ENCODE measurements at places on chromosomes 7 and 10.

GRCh38 chr7:100711369-100711768, 5.4 kb downstream of the POP7 start:
- no peak for DNase-seq

DNA sequence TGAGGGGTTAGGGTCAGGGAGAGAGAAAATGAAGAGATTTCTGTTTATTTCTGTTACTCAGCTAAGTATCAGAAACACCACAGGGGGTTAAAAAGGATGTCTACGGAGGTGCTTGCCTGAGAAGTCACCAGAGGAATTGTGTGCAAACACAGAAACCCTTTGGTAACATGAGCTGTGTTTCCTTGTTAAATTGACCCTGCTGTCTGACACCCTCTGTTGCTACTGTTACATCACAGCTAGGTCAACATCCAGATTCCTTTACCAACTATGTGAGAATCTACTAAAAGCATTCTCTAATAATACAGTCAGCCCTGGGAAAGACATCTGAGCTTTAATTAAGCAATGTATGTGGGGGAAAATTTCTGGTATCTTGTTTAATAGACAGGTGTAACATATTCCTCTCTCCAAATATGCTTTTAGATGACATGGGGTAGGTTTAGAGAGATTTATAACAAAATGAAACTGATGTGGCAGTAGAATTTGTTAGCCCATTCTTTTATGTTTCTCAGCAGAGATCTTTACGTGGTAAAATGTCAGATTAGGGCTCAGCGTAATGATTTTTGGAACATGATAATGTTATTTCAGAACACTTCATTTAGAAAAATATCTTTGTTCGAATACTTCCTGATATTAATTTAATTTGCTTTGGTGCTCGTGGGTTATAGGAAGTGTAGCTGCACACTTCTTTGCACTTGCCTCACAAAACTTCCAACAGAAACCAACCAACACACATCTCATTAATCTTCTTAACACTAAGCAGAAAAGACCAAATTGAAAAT, 168.0 kb upstream of the AHR start:
- no peak for DNase-seq

GRCh38 chr7:108818742-108819141, 249.1 kb downstream of the DNAJB9 start:
- DNase-seq, result no peak

GRCh38 chr7:44565795-44566559, 7.7 kb downstream of the DDX56 start:
- no peak for DNase-seq

DNA sequence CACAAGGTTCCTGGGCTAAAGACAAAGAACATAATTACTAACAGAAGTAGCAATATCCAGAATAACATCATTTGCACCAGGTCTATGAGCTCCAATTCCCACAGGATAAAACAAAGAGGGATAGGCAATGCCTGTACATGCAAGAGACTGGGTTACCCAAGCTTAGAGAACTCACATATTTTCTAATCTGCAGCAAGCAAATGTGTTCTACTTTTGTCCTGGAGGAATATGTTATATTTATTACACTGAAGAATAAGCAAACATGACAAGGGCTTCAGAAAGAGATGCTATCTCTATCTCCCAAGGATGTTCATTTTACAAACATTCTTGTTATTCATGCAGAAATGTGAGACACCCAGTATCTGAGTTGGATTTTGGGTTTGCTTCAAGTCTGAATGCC, 118.6 kb downstream of the MDFIC start:
- no peak for DNase-seq

- DNase-seq, result no peak
Observed at GRCh38 chr7:40213856-40214255, 79.1 kb downstream of the SUGCT start.

GRCh38 chr10:70504521-70505358, 26.2 kb downstream of the PALD1 start:
- no peak for DNase-seq

DNA sequence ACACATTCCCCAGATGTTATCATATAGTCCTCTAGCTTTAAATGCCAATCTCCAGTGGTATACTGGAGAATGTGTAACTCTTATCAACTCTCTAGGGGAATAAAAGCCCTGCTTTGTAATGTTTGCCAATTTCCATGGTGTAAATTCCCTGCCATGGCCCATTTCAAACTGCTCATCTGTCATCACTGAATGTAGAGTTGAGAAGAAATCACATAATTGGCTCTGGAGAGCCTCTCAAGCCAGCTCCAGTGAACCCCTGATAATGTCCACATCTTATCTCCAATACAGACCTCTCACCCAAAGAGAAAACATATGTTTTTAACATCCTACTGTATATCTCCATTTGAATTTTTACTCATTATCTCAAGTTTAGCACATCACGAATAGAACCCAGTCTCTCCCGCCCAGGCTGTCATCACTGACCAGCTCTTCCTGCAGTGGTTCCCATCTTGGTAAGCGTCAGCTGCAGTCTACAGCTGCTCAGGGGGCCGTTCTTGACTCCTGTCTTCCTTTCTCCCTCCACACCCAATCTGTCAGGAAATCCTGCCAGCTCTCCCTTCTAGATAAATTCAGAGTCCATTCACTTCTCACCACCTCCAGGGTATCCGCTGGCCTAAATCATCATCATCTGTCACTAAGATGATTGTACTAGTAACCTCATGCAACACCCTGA, 332.4 kb downstream of the FRMD4A start:
- no peak for DNase-seq

DNA sequence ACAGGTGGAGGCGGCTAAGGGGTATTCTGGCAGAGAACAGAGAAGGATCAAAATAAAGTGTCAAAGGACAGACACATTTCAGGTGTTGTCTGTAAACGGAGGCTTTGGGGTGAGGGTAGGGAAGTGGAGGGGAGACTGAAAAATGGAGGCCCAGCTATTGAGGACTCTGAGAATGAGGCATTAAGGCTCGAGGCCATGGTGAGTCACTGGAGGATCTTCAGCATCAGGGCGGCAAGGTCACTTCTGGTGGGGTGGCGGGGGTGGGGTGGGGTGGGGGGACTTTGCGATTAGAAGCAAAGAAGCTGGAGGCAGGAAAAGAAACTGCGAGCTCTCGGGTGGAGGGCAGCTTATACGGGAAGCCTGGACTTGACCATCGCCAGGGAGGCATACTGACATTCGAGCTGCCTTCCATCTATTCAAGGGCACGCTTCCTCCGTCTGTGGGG, 58.4 kb upstream of the PCGF5 start:
- no peak for DNase-seq

- DNase-seq, result no peak
Observed at GRCh38 chr7:27587429-27587828, 75.3 kb downstream of the HIBADH start.

- no peak for DNase-seq
Observed at GRCh38 chr7:34727464-34727995, 69.5 kb downstream of the NPSR1 start.

DNA sequence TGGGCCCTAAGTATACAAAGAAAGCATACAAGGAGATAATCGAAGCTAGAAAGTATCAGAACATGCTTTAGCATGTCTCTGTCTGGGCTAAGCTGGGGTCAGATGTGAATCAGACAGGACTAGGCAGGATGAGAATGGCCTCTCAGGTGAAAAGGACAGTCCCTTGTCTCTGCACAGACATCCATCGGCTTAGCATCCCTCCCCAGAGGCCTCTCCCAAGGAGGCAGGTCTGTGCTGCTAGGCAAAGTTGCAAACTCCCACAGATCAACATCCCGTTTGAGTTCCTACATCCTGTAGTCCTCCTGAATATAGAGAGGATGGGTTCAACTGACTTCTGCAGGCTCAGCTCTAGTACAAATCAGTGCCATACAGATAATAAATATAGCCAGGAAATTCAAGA, 24.5 kb downstream of the CHST15 start:
- DNase-seq, result no peak

- DNase-seq, result no peak
Observed at GRCh38 chr10:43237128-43237527, 29.7 kb downstream of the RASGEF1A start.

GRCh38 chr7:158097453-158098124, 490.0 kb downstream of the PTPRN2 start:
- no peak for DNase-seq

DNA sequence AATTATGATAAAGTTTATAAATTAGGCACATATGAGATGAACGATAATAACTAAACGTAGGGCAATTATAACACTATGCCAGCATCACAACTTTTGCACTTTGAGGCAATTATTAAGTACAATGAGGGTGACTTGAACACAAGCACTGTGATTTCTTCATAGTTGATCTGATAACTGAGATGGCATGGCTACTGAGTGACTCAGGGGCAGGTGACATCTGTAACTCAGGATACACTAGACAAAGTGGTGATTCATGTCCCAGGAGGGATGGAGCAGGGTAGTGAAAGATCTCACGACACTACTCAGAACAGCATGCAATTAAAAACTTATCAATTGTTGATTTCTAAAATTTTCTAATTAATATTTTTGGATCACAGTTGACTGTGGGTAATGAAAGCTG, 98.3 kb upstream of the ARHGAP21 start:
- DNase-seq, result no peak

- DNase-seq, result no peak
Observed at GRCh38 chr10:47175181-47176123, 124.5 kb upstream of the GDF10 start.

DNA sequence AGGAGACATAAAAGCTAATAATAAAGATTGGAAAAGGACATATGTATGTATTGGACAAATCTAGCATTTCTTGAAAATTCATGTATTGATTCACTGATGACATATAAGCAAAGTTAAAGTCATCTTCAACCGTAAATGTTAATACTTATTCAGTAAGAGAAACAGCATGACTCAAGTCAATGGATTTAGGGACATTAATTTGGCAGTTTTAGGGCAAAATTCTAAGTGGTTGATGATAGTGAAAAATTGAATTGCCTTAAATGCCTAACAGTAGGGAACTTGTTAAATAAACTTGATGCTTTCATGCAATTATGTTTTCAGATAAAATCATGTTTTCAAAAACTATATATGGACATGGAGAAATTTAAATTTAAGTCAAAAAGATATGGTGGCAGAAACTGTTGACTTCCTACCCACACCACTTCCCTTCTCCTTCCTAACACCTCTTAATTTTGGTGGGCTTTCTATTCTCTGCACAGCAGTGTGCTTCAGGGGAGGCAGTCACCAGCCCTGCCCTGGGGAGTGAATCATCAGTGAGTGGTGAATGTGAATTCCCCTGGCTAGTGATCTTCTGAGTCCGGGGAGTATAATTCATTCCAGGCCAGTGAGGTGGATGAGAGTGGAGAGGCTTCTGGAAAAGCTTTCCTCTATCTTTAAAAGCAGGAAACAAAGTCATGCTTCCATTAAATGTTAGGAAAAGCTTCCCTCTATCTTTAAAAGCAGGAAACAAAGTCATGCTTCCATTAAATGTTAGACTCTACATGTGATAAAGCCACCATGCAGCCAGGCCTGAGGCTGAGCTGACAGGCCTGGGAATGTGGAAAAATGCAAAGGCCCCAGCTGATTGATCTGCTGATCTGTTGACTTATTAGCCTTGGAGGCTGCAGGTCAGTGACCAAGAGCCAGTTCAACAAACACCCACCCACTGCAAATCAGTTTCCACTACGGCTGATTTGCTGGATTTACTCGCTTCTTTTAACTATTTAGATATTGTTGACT, 25.2 kb upstream of the ITGB1 start:
- DNase-seq, result no peak

GRCh38 chr10:17257466-17258321, 29.7 kb downstream of the VIM start:
- DNase-seq, result peak; percentile 25

DNA sequence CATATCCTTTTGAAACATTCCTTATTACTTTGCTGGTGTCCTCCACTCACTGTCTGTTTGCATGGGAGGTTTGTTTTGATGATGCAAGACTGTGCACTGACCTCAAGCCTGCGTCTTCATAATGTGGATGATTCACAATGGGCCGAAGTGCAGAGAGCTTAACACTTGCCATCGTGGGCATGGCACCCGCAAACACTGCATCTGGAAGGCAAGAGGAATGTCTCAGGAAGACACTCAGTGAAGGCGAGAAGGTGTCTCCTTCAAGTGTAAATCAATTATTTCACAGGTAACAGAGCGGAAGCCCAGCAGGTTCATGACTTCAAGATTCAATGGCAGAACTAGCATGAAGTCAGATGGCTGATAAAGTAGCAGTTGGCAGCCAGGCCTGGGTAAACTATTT, 98.1 kb downstream of the DPY19L1 start:
- DNase-seq, result no peak

DNA sequence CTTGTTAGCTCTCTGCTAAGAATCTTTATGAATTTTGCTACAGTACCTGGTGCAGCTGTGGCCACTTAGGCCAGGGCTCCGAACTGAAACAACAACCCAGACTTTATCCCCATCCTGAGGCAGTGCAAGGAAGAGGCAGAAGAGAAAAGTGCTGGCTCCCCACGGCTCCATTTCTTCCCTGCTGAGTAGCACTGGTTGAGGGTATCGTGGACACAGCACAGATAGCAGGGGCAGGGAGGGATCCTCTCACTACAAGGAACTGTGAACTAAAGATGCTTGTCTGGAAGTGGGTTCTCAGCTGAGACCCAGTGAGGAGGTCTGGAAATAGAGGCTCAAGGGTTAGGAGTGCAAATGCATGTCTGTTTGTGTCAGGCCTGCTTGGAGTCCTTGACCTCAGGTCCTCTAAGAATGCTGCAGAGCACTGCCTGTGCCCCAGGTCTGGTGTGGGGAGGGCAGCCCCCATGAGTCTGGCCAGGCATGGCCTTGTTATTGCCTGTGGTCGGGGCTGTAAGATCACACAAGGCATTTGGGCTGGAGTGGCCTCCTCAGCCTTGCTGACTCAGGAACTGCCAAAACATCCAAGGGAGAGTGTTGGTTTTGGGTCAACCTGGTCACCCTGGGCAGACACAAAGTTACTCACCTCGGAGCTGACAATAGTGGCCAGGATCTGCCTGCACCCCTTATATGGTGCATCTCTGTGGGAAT, 58.1 kb downstream of the DMBT1 start:
- no peak for DNase-seq

DNA sequence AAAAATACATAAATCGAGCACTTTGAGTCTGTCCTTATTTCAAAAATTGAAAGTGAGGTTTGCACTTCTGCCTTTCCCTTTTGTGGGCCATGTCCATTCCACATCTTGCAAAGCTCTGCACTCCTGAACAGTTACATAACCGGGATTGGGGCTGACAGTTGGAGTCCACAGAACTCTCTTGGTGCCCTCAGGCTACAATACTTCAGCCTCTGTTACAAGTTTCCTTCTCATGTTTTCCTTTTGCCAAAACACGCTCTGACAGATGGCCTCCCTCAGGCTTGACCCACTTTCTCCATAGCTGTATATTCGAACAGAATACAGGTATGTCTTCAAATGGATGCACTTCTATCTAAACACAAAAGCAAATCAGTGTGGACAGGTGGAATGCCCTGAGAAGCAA, 335.9 kb downstream of the WDR37 start:
- no peak for DNase-seq

GRCh38 chr10:123807444-123808035, 84.1 kb downstream of the CPXM2 start:
- DNase-seq, result no peak

DNA sequence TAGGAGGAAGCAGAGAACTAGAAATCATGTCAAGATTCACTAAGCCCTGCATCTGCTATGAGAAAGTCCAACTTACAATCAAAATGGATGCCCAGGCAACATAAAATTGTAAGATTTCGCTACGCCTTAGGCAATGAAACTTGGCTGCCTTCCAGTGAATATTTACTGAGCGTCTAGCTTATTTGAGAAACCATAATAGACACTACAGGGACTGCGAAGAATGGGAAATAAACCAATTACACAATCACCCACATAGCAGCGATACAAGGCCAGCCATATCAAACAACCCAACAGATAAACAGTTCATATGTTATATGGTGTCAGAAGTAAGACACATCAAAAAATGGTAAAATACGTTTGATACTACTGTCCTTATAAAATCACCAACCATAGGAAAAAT, 545.0 kb upstream of the C7orf33 start:
- DNase-seq, result no peak

Measured in GM18507 (cell line).